Smooth muscle cell of the pulmonary artery (primary cell): ENCODE measurements at places on chromosomes 3 and 15. TPM values are rescaled to one million over a fixed set of nuclear protein-coding genes. Genes with fewer than 3 reads are reported as not detected.

PARP16 gene
- 3.5 and 4.6 TPM in 2 replicates for total RNA-seq

ATP13A5 gene
- total RNA-seq = not detected in 2 replicates

TRIM71 gene
- not detected in 2 replicates for total RNA-seq

GORASP1 gene
- total RNA-seq = 45.6 and 52.8 TPM in 2 replicates

PTPRG gene
- total RNA-seq = 59.8 and 72.5 TPM in 2 replicates

IGSF10 gene
- total RNA-seq = 2.4 and 2.5 TPM in 2 replicates

CADPS gene
- 0.17 and 3.3 TPM in 2 replicates for total RNA-seq

ANKRD34C gene
- total RNA-seq = not detected in 2 replicates

ADAMTS17 gene
- total RNA-seq = 4.8 and 6.6 TPM in 2 replicates

TMEM212 gene
- not detected in 2 replicates for total RNA-seq

FSTL1 gene
- 1,906 and 3,109 TPM in 2 replicates for total RNA-seq

NANOGP8 gene
- total RNA-seq = not detected in 2 replicates

ZNF620 gene
- total RNA-seq = 0.83 and 2.0 TPM in 2 replicates

METTL6 gene
- total RNA-seq = 23.4 and 36.6 TPM in 2 replicates

TF gene
- 0.20 and 0.43 TPM in 2 replicates for total RNA-seq

MUC4 gene
- total RNA-seq = under 0.01 TPM in 1 of 2 replicates, not detected in the other

SEMA6D gene
- total RNA-seq = 4.4 and 12.3 TPM in 2 replicates

SLC9A9 gene
- total RNA-seq = 2.4 and 6.6 TPM in 2 replicates

ERC2 gene
- total RNA-seq = 0.07 and 0.10 TPM in 2 replicates

GPR156 gene
- total RNA-seq = 0.65 and 2.0 TPM in 2 replicates

SH3BP5 gene
- total RNA-seq = 21.7 and 33.0 TPM in 2 replicates

RASGRF1 gene
- not detected in 2 replicates for total RNA-seq

NMNAT3 gene
- total RNA-seq = 0.46 and 0.98 TPM in 2 replicates

ST8SIA2 gene
- total RNA-seq = 0.13 TPM in 1 of 2 replicates, not detected in the other

TIMMDC1 gene
- total RNA-seq = 59.0 and 65.6 TPM in 2 replicates

GABRA5 gene
- not detected in 2 replicates for total RNA-seq

STT3B gene
- 205 and 289 TPM in 2 replicates for total RNA-seq

KLHL40 gene
- not detected in 2 replicates for total RNA-seq

GBE1 gene
- 364 and 526 TPM in 2 replicates for total RNA-seq

ANP32A gene
- total RNA-seq = 53.8 and 58.0 TPM in 2 replicates

NR2E3 gene
- total RNA-seq = 0.13 and 0.20 TPM in 2 replicates

ARGFX gene
- not detected in 2 replicates for total RNA-seq

UBAP1L gene
- total RNA-seq = 2.2 and 2.4 TPM in 2 replicates

CHAC1 gene
- 6.4 and 19.6 TPM in 2 replicates for total RNA-seq

IQCF2 gene
- total RNA-seq = not detected in 2 replicates

SPTBN5 gene
- 0.20 and 0.36 TPM in 2 replicates for total RNA-seq

TP63 gene
- 0.20 and 0.85 TPM in 2 replicates for total RNA-seq

DUOX1 gene
- 0.13 TPM in 1 of 2 replicates, not detected in the other for total RNA-seq

GOLGA8M gene
- 1.8 and 2.0 TPM in 2 replicates for total RNA-seq

SPATA12 gene
- 0.10 TPM in 1 of 2 replicates, not detected in the other for total RNA-seq

TCAIM gene
- 25.6 and 27.2 TPM in 2 replicates for total RNA-seq
